H9 (cell line): ENCODE measurements at places on chromosomes 1 and 21.

DNA sequence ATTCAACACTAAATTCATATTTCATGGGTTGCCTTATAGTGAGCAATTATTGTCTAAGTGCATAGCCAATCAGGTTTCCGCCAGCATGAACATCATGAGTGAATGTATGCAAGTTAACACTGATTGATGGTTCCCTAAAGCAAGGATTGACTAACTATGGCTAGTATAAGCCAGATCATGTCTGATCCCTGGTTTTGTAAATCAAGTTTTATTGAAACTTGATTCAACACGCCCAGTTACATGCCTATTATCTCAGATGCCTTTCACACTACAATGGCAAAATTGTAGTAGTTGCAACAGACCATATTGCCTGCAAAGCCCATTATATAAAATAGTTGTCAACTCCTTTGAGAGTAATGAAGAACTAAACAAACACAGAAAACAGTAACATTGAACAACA is 1127.4 kb downstream of the NCAM2 start:
- no peak for DNase-seq

DNA sequence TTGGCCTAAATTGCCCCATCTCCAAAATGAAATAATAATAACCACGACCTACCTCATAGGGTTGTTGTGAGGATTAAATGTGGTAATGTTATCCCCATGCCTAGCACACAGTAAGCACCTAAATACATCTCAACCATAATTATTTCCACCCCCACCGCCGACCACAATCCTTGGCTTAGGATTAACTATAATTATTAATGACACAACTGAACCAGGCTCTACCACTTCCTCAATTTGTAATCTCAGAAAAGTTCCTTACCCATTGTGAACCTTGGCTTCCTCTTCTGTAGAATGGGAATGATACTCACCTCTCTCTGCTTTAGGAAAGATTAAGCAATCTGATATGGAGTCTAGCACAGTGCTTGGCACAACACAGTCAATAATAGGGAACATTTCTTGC is 44.3 kb upstream of the TACSTD2 start:
- no peak for DNase-seq

- DNase-seq, result peak; percentile 67
These were observed 45.0 kb upstream of the DNAJC6 start for GRCh38 chr1:65264197-65264929.

DNA sequence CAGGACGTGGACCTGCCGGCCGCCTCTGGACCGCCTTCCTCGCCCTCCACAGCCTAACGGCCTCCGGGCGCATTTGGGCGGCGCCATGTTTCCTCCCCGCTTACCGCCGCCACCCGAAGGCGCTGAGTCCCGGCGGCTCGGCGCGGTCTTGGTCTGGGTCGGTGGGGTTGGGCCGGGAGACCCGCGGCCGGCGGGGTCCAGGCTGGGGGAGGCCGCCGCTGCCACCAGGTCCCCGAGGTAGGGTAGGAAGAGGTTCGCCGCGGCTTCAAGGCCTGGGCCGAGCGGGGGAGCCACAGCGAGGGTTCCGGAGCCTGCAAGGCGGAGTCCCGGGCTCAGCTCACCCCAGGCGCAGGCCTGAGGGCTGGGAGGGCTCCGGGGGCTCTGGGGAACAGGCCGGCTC is 5.5 kb downstream of the OR2C3 start:
- no peak for DNase-seq

- peak; percentile 66 for DNase-seq
These were observed 7.1 kb upstream of the NSUN4 start for GRCh38 chr1:46333300-46334029.

- no peak for DNase-seq
These were observed 5.0 kb downstream of the SELP start for GRCh38 chr1:169624912-169625311.

DNA sequence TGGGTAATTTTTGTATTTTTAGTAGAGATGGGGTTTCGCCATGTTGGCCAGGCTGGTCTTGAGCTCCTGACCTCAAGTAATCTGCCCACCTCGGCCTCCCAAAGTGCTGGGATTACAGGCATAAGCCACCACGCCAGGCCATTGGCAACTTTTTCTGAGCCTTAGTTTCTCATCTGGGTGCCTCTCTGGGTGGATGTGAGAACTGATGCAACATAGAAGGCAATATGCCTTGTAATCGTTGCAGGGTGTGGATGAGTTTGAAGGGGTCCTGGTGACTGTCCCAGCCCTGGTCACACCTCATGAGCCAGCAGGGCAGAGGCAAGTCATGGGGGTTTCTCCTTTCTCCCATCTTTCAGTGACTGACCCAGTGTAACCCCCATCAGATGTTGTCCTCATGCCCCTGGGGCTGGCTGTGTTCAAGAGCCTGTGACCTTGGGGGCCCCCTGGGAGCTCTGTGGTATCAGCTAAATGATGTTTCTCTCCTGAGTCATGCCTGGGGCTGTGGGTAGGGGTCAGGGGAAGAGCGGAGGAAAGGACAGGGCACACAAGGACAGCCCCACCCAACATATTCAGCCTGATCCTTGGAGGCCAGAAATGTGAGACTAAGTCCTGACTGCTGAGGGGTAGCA is 3.6 kb downstream of the COL9A2 start:
- DNase-seq, result no peak

DNA sequence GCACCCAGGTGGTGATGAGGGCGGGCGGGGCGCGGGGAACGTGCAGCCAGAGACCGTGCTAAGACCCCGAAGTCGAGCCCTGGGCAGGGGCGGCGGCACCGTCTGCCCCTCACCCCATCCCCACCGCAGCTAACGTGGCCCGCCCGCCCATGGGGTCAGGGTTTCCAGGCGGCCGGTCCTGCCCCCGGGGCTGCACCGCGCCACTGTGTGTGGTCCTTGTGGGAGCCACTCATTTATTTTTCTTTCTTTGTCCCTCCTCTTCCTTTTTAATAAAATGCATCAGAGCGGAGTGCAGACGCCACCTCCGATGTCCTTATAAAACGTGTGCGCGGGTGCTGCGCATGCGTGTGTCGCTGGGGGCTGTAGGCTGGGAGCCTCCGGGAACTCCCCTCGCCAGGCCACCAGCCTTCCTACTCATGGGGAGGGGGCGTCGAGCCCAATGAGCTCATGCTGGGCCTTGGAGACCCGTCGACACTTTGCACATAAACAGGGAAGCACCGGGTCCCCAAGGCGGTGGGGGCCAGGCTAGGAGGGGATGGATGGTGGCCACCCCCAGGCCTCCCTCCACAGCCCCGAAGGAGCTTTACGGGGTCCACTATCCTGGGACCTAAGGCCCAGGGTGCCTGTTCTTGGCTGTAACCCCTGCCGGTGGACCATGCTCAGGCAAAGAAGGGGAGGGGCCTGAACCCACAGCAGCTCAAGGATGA is 59.9 kb downstream of the WNT9A start:
- peak; percentile 74 for DNase-seq

DNA sequence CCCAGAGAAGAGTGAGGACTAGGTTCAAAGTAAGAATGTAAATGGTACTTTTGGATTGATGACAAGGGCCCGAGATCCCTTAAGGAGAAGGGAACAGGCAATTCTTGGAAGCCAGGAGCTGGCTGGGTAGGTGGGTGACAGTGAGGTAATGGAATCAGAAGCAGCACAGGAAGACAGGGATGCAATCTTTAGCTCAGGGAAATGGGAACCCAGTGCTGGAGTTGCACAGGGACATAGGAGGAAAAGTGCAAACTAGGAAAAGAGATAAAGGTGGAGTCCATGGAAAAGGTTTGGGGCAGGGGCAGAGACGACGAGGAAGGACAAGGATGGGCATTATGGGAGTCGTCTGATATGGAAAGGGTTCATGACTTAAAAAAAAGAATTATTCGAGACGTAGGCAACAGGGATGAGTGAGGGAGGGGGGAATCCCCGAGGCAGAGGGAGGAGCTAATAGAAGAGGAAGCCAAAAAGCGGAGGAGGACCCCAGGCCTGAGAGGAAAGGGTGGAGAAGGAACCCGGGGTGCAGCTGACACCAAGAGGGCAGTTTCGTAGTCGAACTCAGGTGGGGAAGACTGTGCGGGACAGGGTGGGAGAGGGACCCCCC is 495 bp downstream of the PI4KB start:
- DNase-seq, result no peak

DNA sequence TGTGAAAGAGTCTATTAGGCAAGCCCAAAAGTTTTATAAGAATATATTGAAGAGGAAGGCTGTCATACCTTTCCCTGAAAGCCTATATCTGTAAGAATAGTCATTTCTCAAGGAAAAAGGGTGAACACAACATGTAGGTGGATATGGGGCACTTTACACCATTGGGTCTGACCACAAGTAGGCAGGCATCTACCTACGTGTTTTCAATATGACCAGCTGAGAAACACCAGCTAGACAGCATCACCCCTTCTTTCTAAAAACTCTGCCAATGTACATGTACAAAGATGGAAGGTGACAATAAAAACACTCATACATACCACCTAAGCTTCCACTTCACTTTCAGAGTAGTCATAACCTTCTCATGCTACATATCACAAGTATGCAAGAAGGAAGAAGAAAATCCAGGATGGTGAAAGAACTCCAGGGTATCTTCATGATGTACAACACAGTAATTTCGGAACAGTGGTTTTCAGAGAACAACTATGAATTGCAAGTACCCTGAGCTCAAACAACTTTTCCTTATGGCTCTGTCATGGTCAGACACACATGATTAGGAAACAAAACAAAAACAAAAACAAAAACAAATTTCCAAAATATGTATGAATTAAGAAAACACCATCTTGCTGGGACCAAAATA is 98.5 kb upstream of the ADGRL2 start:
- DNase-seq, result no peak
